ENCODE measurements at places on chromosomes 13 and 19. TPM values are rescaled to one million over a fixed set of nuclear protein-coding genes. Genes with fewer than 3 reads are reported as not detected.

The ZBTB32 gene
- total RNA-seq: 8.2 TPM

The CTXN1 gene
- 2.2 TPM for total RNA-seq

The CEACAM3 gene
- total RNA-seq: not detected

The CLEC17A gene
- total RNA-seq: 0.18 TPM

DNA sequence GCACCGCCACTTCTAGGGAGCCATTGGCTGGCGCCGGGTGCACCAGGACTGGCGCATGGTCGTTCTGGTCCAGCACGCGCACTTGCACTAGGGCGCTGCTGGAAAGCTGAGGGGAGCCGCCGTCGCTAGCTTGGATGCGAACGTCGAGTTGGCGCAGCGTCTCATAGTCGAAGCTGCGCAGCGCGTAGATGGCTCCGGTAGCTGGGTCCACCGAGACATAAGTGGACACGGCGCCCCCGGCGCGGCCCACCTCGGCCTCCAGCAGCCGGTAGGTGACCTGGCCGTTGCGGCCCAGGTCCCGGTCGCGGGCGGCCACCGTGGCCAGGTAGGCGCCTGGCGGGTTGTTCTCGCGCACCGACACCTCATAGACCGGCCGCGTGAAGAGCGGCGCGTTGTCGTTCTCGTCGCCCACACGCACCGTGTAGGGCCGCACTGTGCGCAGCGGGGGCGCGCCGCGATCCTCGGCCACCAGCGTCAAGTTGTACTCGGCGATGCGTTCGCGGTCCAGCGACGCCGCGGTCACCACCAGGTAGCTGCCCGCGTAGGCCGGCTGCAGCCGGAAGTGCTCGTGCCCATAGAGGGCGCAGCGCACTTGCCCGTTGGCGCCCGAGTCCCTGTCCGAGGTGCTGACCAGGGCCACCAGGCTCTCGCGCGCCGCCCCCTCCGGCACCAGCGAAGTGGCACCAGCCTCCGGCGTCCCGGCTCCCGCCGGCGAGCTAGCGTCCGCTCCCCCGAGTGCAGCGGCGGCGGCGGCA lies 1.7 kb downstream of the PCDH8 start:
- peaks cover 40% of the 10 kb centered on the region for H3K4me1 ChIP-seq
- peak; percentile 92 for DNase-seq
- H3K27me3 ChIP-seq: peaks cover 77% of the 10 kb centered on the region

DNA sequence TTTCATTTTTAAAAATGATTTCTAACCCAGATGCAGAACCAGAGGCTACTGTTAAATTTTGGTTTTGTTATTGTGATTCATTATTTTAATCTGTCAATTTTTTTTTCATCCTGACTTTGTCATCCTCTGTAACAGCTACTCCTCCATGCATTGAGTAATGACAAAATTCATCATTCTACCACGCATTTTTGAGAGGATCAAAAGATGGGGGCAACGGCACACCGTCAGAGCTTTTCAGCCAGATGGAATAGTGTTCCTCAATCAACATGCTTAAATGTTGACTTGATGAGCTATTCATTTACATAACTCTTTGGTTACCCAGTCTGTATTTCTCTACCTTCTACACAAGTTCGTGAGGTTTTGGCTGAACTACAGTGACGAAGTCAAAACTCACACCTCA lies 486.3 kb downstream of the EFNB2 start:
- no peaks in the 10 kb centered on the region for H3K27me3 ChIP-seq
- no peak overlapping the region for H3K27ac ChIP-seq
- H3K36me3 ChIP-seq: no peaks in the 10 kb centered on the region
- no peaks in the 10 kb centered on the region for H3K4me1 ChIP-seq
- no peak overlapping the region for H3K4me3 ChIP-seq

DNA sequence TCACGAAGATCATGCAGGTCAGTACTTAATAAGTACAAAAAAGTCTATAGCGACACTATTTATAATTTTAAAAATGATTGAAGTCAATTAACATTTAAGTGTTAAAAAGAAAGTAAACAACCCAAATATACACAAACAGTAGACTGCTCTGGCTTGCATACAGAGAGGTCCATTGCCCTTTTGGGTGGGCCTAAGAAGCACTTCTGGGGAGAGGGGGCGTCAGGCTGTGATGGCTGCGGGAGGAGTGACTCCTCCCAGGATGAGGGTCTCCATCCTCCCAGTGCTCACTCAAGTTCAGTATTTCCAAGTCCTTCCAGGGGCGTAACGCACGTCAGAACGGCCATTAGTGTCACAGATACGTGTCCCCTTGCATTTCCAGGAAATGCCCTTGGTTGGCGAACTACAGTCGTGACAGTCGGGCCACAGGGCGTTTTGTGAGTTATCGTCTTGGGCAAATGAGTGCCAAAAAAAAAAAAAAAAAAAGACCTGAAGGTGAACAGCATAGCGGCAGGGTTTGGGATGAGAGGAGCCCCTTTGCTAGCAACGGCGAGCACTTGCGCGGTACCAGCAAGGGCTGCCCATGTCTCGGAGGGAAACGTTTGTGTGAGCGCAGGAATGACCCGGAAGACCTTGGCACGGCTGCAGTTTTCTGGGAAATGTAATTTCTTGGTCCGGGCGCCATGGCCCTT lies at the start of gene SCGB2B2:
Gene SCGB2B2, minus strand, starts transcription at position 463 of the 689 bp plus-strand sequence. CDS start 82,596 bp downstream, outside the sequence.
- H3K4me1 ChIP-seq: peaks cover 6% of the 10 kb centered on the region
- peak within 1 kb of the TSS; percentile 95 for H3K27ac ChIP-seq

- H3K27me3 ChIP-seq: no peaks in the 10 kb centered on the region
- H3K4me3 ChIP-seq: no peak overlapping the region
Measured at GRCh38 chr13:51715613-51716012, 88.3 kb downstream of the DHRS12 start.

GRCh38 chr19:18109341-18109732 lies 11.8 kb downstream of the MAST3 start:
- H3K4me3 ChIP-seq: peak overlapping the region; percentile 77
- no peaks in the 10 kb centered on the region for H3K27me3 ChIP-seq
- peak overlapping the region; percentile 94 for H3K27ac ChIP-seq
- peaks cover 17% of the 10 kb centered on the region for H3K4me1 ChIP-seq
- no peak for DNase-seq
- no peaks in the 10 kb centered on the region for H3K36me3 ChIP-seq

Measured in stomach (tissue), 19 donors.